ENCODE measurements at places on chromosomes 7 and 10. TPM values are rescaled to one million over a fixed set of nuclear protein-coding genes. Genes with fewer than 3 reads are reported as not detected.

Gene CYP2E1
- total RNA-seq: 0.71 TPM

Gene MAGI2
- total RNA-seq: 0.19 TPM

Gene TDRD1
- not detected for total RNA-seq

Gene CPA2
- not detected for total RNA-seq

Gene FXYD4
- total RNA-seq: not detected

Gene ZNF503
- total RNA-seq: 0.11 TPM

Gene CACUL1
- total RNA-seq: 29.9 TPM

Gene SPDYE2B
- not detected for total RNA-seq

Gene CAV1
- total RNA-seq: not detected

Gene CLDN3
- not detected for total RNA-seq

Gene EIF5AL1
- total RNA-seq: 0.11 TPM

Gene TFAM
- total RNA-seq: 84.9 TPM

Gene ITPRID1
- not detected for total RNA-seq

Gene CYP26C1
- total RNA-seq: 0.07 TPM

Gene SH2D4B
- total RNA-seq: 0.40 TPM

Gene TMEM130
- not detected for total RNA-seq

Gene MYOZ1
- not detected for total RNA-seq

Gene AMZ1
- not detected for total RNA-seq

Gene C1QL3
- not detected for total RNA-seq

Gene GFRA1
- not detected for total RNA-seq

Gene CALHM2
- 11.2 TPM for total RNA-seq

Gene HOGA1
- not detected for total RNA-seq

Gene MYL7
- total RNA-seq: not detected

Gene CCNJ
- total RNA-seq: 12.1 TPM

Gene PPP1R17
- total RNA-seq: not detected

Gene PON3
- total RNA-seq: not detected

Gene TMEM270
- total RNA-seq: not detected

Gene INHBA
- 1.1 TPM for total RNA-seq

Gene CALML3
- total RNA-seq: not detected

Gene TSPAN13
- total RNA-seq: 3.0 TPM

Gene FFAR4
- total RNA-seq: not detected

Gene LRRC18
- total RNA-seq: not detected

Gene MMP21
- not detected for total RNA-seq

Gene CHRM2
- not detected for total RNA-seq

Gene DEPP1
- total RNA-seq: 0.31 TPM

Gene RNLS
- total RNA-seq: 2.4 TPM

Gene GARIN1A
- total RNA-seq: 1.6 TPM

Gene AGMO
- not detected for total RNA-seq

Gene THSD7A
- not detected for total RNA-seq

Gene BAIAP2L1
- 1.1 TPM for total RNA-seq

Gene SLC26A4
- total RNA-seq: 1.1 TPM

Gene TMEM176A
- total RNA-seq: 0.64 TPM

Gene CARD11
- 79.3 TPM for total RNA-seq

Gene SMKR1
- 2.1 TPM for total RNA-seq

Gene PDE6C
- total RNA-seq: not detected

Gene GIMAP5
- 75.5 TPM for total RNA-seq

Gene CTAGE8
- total RNA-seq: not detected

Gene FAM25C
- not detected for total RNA-seq

Gene JCAD
- 0.69 TPM for total RNA-seq

Gene FAM24B
- 3.0 TPM for total RNA-seq

Gene PLXNA4
- total RNA-seq: 0.21 TPM

Gene FRG2B
- total RNA-seq: not detected

Gene ANKRD30A
- not detected for total RNA-seq

Gene LDB3
- total RNA-seq: not detected

Gene GATA3
- 10.9 TPM for total RNA-seq

Gene TLX1
- not detected for total RNA-seq

Gene PDK4
- total RNA-seq: not detected
